ENCODE measurements at places on chromosomes 1 and 21. TPM values are rescaled to one million over a fixed set of nuclear protein-coding genes. Genes with fewer than 3 reads are reported as not detected.

Gene PLA2G2C
- not detected for total RNA-seq

Gene ZMYM1
- total RNA-seq: 38.8 TPM

Gene KRTAP25-1
- not detected for total RNA-seq

Gene MTR
- 41.7 TPM for total RNA-seq

Gene AMIGO1
- total RNA-seq: 12.6 TPM

Gene PRAMEF1
- not detected for total RNA-seq

Gene FCRL2
- 0.20 TPM for total RNA-seq

Gene SH3GLB1
- 89.4 TPM for total RNA-seq

Gene CCDC190
- total RNA-seq: 0.20 TPM

Gene LAMC2
- 0.61 TPM for total RNA-seq

Gene TLCD4
- 3.9 TPM for total RNA-seq

Gene EEIG2
- total RNA-seq: 30.9 TPM
